HL-60 (cell line): ENCODE measurements at places on chromosomes 7 and 10.
A peak's percentile ranks its signal among the peaks of the same experiment; 100 is the strongest.

DNA sequence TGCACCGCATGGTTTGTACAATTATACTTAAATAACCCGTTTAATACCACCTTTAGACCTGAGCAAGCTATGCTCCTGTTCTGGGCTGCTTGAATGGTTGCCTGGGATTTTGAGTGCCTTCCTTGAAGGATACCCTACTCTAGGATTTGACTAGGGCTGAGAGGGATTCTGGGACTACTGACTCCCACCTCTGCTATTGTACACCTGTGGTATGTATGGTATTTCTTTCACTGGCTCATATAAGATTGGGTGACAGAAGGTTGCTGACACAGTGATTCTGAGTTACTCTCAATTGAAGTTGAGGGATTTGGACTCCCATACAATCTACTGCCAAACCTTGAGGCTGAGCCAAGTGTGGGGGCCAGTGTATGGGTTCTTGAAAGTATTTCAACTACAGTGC lies 494.4 kb upstream of the SEMA3D start:
- no peak for DNase-seq

DNA sequence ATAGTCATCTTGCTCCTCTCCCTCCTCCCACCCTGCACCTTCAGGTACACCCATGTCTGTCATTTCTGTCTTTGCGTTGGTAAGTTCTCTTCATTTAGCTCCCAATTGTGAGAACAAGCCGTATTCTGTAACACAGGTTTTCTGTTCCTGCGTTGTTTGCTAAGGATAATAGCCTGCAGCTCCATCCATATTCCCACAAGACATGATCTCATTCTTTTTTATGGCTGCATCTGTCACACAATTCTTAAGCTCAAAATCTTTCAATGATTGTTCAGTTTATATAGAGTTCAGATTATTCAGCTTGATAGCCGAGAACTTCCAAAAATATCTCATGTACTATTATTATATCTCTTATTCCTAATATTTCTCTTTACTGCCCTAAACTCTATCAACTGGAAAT lies 16.0 kb upstream of the TMEM168 start:
- no peak for DNase-seq

DNA sequence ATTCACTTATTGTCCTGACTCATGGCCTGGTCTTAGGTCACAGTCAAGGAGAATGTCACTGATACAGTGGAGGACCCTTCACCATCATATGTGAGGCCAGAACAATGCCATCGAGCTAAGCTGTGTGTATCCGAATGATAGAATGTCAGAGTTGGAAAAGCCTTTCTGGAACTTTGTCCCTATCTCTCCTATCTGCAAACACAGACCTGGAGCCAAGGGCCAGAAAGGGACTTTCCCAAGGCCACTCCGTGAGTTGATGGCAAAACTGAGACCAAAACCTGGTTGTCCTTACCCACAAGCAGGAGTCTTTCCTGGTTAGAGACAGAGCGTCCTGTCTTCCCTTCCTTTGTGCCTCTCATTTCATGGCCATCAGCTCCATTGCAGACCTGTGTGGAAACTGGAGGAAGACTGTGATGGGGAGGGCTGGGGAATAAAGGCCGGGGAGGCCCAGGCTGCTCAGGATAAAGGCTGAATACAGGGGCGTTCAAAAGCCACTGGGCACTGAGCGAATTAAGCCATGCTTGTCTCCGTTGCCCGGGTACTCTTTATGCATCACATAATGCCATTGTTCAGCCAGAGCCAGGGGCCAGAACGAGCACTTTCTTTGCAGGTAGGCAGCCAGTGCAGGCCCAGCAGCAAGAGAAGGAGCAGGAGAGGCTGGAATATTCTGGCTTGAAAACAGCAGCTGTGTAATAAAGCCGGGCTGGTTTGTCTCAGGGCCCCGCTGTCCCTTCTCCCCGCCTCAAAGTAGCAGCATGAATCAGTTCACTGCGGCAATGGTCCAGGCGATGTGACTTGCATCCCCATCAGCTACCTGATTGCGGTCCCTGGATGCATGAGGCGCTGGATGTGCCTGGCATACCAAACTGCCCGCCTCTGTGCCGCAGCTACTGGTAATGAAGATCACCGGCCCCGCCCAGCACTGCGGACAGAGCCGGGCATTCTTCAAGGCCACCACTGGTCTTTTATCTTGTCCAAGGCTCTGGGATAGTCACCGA lies 143.0 kb downstream of the RPS24 start:
- no peak for DNase-seq

- no peak for DNase-seq
Measured at GRCh38 chr10:45514291-45515270, 140.6 kb downstream of the ALOX5 start.

- no peak for DNase-seq
Measured at GRCh38 chr7:33892945-33893344, 12.4 kb upstream of the BMPER start.

GRCh38 chr10:8079126-8079525 lies 24.6 kb downstream of the GATA3 start:
- no peak for DNase-seq

- no peak for DNase-seq
Measured at GRCh38 chr7:77913977-77914607, 115.5 kb downstream of the PHTF2 start.

DNA sequence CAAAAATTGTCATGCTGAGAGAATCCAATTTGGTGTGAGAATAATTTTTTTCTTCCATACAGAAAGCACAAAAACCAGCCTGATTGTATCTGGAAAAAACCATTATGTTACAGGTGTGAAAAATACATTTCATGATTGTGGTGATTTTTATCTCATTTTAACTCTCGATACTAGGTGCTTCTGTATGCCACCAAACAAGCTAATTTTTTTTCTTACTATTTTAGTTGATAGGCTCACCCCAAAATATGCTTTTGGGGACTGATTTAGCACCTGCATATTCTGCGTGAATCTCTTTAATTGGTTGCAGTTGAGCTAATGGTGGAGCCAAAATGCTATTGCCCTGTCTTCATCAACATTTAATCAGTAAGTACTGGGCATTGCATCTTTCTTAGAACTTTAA lies 1.9 kb downstream of the DMTF1 start:
- no peak for DNase-seq

DNA sequence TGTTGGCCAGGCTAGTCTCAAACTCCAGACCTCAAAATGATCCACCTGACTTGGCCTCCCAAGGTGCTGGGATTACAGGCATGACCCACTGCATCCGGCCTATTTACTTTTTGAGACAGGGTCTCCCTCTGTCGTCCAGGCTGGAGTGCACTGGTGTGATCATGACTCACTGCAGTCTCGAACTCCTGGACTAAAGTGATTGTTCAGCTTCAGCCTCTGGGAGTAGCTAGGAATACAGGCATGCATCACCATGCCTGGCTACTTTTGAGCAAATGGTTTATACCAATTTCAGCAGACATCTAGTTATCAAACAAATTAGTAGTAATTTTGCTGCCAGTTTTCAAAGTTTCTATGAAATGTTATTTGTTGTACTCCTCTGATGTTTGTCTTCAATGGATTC lies 2.2 kb upstream of the WAC start:
- no peak for DNase-seq

- DNase-seq = no peak
Measured at GRCh38 chr10:69558559-69558958, 14.7 kb downstream of the NEUROG3 start.

DNA sequence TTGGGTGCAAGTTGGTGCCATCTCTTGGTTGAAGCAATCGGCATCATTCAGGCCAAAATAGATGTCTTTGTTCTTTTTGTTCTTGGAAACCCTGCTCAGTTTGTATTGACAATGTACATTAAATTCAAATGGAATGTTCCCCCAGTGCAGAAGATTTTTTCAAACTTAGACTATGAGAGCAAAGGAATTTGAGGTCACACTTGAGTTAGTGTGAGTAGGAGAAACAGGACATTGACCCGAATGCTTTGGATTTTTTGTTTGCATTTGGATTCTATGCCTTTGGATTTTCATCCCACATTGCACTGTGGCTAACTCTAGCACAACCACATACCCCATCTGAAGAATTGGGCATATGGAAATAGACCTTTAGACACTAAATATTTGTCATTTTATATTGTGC lies 480.0 kb downstream of the GALNT17 start:
- no peak for DNase-seq

- no peak for DNase-seq
Measured at GRCh38 chr7:21671859-21672258, 129.0 kb downstream of the DNAH11 start.

- DNase-seq = no peak
Measured at GRCh38 chr10:133043541-133044225, 44.0 kb upstream of the ADGRA1 start.

- DNase-seq = no peak
Measured at GRCh38 chr7:68207676-68208075, 1211.0 kb downstream of the TYW1 start.

- no peak for DNase-seq
Measured at GRCh38 chr7:112162784-112163506, 43.3 kb downstream of the DOCK4 start.

DNA sequence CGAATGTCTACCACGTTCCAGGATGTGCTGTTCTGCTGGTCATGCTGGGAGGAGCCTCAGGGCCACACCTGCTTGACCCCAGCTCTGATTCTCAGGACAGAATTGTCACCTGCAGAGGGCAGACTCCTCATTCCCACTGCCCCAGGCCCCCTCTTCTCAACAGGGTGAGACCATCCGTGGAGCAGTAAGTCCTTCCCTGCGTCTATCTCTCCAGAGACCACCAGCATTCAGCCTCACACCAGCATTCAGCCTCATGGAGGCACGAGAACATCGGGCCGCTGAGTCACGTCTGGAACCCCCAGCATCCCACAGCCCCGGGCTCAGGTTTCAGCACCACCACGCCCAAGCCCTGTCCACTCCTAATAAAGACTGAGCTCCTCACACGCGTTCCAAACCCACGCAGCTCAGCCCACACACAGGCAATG lies 273.4 kb downstream of the DIP2C start:
- DNase-seq = no peak

DNA sequence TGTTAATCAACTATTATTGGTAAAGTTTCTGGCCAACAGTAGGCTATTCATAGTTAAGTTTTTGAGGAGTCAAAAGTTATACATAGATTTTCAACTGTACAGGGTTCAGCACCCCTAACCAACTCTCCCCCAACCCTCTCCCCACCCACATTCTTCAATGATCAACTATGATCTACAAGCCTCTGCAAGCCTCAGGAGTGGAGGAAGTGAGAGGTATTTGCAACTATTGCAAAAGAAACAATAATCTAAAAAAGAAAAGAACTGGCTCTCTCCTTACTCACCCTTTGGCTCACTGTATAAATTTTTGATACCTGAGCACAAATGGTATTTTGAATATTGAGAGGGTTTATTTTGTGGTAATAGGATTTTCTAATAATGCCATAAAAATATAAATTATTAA lies 179.8 kb downstream of the IPMK start:
- no peak for DNase-seq

DNA sequence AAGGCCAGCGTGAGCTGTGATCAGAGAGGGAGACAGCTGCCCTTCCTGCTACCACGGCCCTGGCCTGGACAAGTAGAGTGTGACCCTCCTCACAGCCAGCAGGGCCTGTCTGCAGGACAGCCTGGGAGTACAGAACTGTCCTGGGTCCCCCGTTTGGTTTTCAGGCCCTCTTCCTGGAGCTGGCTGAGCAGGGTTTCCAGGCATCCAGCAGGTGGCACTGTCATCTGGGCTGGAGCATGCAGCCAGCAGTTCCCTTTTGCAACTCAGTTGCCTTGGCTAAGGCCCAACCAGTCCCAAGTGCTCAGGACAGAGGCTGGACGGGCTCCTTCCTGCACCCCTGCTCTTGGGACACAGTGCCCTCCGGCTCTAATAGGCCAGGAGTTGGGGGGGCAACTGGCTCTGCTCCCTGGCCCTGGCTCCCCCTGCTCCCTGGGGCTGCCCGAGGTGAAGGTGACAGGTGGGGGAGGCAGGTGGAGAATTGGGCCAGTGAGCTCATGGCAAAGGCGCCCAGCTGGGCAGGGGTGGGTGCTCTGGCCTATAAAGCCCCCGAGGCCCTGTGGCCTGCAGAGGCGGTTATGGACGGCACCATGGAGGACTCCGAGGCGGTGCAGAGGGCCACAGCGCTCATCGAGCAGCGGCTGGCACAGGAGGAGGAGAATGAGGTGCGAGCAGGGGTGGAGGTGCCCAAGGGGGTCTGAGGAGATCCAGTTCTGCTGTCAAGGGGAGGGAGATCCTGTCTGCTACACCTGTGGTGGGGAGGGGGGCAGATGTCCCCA lies at the start of gene ANKRD2:
TSS of gene ANKRD2 (plus strand) at position 566 of the 776 bp plus-strand sequence. CDS start at position 576, 10 bp downstream.
- peak; percentile 61 for DNase-seq

- no peak for DNase-seq
Measured at GRCh38 chr10:78991187-78991586, 77.6 kb upstream of the ZMIZ1 start.

DNA sequence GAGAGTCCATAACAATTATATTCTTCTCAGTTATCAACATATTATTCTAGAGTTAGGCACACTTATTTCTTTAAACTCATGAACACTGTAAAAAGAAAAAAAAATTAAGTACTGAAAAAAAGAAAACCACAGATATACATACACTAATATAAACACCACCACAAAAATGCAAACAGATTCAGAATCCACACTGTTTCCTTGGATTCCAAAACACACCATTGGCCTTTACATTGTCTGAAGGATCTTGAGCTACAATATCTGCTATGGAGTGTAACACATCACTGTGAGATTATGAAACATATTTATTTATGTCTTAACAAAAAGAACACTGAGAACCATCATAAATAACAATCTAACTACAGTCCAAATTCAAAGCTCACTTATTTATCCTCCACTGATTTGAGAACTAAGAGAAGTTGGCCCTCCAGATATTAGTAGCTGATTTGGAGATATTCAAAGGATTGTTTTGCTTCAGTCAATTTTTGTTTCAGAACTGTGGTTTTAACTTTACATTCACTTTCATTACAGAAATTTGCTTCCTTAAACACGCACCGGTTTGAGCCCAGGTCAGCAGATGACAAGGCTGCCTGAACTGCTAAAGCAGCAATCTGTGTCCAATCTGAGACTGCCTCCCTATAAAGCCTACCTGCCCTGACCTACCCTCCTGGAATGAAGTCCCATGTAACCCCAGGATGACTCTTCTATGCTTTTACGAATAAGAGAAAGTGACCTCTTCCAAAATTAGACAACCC lies 47.0 kb upstream of the CDK1 start:
- DNase-seq = no peak

GRCh38 chr10:71595649-71596048 lies 123.9 kb downstream of the C10orf105 start:
- DNase-seq = no peak

GRCh38 chr7:124723012-124723411 lies 42.6 kb downstream of the GPR37 start:
- DNase-seq = no peak

- peak; percentile 31 for DNase-seq
Measured at GRCh38 chr7:152341039-152341913, 94.5 kb downstream of the KMT2C start.

- DNase-seq = no peak
Measured at GRCh38 chr7:158367634-158367982, 220.0 kb downstream of the PTPRN2 start.

DNA sequence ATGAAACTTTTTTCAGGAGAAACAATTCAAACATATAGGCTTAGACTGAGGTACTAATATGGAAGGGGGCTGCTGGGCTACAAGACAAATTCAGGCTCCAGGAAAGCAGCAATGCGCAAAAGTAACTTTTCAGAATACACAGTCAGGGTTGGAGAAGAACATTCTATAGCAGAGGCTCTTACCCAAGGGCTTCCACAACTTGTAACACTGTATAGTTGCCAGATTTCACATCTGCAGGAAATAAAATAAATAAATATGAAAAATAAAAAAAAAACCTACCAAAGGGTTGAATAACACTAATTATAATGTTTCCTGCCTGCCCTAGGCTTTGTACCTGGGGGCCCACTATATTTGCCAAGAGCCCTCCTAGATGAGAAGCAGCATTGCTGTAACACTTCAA lies 14.3 kb downstream of the MMS19 start:
- DNase-seq = no peak

GRCh38 chr10:497898-498451 lies 191.5 kb downstream of the DIP2C start:
- DNase-seq = no peak
